ENCODE measurements at places on chromosomes 7 and 10.

DNA sequence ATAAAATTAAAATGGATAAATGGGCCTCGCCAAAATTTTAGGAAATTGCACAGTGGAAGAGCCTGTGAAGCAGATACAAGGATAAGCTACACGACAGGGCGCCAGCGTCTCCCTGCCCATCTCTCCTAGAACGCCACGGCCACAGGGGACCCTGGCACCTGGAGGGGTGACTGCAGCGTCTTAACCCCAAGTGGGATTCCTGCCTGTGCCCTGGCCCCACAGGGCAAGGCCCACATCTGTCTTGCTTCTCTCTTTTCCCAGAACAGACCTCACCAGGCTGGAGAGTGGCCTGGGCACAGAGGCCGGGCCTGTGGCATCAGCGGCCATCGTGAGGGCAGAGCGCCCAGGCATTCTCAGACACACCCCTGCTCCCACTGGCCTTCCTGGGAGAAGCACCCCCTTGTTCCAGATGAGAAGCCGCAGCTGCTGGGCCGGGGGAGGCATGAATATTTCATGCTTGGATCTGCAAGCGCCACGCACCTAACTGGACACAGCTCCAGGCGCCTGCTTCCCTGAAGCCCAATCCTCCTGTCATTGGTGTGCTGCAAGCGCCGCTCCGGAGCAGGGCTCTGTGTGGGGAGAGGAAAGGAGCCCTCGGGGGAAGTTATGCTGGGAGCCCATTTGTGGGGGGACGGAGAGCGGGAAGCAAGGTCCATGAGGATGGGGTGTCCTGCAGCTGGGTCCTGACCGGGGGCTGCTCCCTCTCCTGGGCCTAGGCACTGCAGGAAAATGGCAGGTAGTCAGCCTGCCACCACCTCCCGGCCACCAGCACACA is 153.5 kb downstream of the ELFN1 start:
- DNase-seq: no peak

DNA sequence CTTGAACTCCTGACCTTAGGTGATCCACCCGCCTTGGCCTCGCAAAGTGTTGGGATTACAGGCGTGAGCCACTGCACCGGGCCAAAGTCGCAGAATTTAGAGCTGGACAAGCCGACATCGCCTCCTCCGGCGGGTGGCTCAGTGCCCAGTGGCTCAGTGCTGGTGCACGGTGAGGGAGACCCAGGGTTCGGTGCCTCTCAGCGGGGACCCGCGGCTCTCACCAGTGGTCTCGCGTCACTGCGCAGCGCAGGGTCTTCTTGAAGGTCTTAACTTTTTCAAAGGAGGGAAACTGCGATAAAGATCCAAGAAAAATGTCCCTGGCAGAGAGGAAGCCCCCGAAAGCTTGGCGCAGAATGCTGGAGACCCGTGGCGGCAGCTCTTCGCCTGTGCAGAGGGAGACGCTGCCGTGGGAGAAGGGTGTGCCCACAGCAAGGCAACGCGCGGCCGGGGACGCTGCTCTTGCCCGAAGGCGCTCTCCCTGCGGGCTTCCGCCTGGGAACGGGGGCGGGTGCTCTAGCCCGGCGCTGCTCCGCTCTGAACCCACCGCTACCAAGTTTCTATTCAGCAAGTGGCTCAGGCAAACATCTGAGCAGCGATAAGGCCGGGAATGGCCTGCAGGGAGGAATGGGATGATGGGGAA is 324.3 kb downstream of the DNAJB6 start:
- no peak for DNase-seq

DNA sequence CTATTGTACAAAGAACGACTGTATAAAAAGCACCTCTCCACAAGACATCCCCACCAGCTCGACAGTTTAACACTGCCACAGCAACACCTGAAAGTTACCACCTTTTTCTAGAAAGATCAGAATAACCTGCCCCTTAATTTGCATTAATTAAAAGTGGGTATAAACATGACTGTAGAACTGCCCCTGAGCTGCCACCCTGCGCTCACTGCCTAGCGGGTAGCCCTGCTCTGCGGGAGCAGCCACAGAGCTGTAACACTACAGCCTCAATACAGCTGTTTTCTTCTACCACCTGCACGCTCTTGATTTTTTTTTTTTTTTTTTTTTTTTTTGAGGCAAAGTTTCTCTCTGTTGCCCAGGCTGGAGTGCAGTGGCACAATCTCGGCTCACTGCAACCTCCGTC is 140.9 kb downstream of the PARD3 start:
- DNase-seq: no peak

DNA sequence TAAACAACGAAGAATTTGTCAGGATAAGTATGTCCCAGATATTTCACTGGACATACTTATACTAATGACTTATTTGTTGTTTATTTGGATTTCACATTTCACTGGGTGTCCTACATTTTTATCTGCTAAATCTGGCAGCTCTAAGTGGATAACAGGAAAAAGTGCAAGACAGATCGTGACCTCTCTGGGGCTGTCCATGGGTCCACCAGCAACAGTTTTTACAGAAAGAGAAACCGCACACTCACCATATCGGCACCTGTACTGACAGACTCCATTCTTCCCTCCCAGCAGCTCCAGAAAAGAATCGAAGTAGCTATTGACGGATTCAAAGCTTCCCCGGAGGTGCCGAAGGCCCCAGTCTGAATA is 393 bp downstream of the PLA2G12B start:
- no peak for DNase-seq

GRCh38 chr7:82549616-82550285 is 106.2 kb upstream of the CACNA2D1 start:
- no peak for DNase-seq

GRCh38 chr7:95922191-95922590 is 149.8 kb downstream of the DYNC1I1 start:
- no peak for DNase-seq

DNA sequence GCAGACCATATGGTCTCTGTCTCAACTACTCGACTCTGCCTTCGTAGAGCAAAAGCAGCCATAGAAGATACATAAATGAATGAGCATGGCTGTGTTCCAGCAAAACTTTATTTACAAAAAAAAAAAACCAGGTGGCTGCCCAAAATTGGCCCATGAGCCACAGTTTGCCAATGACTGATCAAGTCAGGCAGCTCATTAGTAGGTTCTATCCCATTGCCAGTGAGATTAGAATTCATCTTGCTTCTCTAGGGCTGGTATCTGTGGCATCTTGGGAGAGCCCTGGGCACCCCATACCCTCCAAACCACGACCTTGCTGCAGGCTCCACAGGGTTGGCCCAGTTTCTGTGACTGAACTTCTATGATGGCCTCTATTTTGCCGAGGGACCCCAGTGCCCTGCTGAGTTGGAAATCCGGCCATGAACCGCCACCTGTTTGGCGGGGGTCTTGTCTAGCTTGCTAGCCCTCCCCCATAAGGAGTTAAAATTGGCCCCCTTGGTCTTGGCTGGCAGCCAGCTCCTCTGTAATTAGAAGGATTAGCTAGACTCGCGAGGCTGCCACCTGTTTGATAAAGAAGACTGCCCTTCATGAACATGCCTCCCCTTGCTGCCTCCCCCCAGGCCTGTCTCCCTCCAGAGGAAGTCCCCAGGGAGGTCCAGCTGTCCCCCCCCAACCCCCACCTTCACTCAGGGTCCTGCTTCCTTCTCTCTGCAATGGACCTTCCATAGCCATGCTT is 83.9 kb downstream of the CHN2 start:
- DNase-seq: no peak

DNA sequence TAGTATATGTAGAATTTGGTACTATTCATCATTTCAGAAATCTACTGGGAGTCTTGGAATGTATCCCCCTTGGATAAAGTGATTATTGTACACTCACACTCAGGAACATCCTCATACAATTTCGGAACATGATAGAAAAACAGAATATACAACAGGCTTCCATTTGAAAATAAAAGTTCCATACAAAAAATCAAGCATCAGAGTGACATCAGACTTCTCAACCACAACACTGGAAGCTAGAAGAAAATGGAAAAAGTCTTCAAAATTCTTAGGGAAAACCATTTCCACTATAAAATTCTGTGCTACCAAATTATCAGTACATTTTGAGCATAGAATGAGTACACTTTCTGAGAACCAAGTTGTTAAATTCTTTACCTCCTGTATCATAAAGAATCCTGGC is 8.8 kb downstream of the LYZL1 start:
- DNase-seq: no peak

DNA sequence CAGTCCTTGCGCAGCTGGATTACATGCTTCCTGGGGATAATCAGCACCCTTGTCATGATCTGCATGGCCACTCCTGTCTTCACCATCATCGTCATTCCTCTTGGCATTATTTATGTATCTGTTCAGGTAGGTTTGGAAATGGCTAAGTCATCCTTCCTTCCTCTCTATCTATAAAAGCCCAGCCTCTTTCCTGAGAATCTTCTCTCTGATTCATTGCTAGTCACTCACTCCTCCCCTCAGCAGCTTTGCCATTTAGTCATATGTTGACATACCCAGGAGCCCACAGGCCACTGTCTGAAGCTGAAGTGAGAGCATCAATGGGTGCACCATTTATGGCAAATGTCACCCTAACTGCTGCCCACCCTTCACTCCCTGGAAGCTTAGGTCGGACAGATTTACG is 52.0 kb downstream of the ABCC2 start:
- DNase-seq: no peak

- DNase-seq: no peak
Measured at GRCh38 chr7:5678295-5679047, 103.0 kb downstream of the RNF216 start.

DNA sequence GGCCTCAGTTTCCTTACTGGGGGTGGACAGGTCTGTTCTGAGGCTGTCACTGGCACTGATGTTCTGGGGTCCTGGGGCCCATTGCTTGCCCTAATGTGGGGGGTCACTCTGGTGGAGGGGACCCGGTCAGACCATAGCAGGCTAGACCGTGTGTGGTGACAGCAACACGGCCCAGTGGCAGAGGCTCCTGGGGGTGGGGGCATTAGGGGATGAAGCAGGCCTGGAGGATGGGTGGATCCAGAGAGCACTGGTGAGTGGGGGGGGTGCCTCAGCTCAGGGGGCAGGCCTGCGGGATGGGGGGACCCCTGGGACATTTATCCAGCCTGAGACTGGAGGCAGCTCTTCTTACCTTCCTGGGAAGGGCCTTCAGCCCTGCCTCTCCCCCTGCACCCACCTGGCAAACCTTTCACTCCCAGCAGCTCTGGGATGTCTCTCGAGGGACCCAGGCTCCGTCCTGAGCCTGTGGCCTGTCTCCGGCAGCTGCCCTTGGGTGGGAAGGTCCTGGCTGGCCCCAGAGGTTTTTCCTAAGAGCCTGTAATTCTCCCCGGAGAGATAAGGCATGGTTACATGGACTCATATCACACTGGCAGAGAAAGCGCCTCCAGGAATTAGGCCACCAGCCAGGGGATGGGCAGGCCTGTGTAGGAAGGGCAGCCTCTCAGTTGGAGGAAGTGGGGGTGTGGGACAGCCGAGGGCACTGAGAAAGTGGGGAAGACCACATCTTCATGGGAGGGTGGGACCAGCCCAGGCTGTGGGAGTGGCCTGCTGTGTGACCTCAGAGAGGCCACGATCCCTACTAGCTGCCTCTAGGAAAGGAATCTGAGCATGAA is 147.7 kb downstream of the UBE2H start:
- no peak for DNase-seq

DNA sequence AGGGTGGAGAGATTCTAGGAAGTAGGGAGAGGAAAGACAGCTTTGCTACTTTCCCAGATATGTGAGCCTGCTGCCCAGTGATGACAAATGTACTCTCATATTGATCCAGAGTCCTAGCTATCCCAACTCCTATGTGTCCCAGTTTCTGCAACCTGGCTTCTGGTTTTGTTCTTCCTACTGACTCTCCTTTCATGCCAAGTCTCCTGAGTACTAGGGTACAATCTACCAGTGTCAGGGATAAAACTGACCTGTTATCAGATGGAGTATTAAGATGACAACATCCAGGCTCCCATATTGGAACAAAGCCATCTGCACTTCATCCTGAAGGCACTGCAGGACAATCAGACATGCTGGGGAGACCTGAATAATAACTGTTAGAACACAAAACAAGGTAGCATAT is 233.7 kb upstream of the PHYHIPL start:
- DNase-seq: no peak

- DNase-seq: no peak
Measured at GRCh38 chr7:81664304-81664703, 105.5 kb downstream of the HGF start.

GRCh38 chr7:135664046-135664589 is 1.8 kb downstream of the STMP1 start:
- DNase-seq: no peak

GRCh38 chr7:137772748-137773147 is 74.0 kb downstream of the DGKI start:
- no peak for DNase-seq

- DNase-seq: no peak
Measured at GRCh38 chr7:7761340-7761973, 43.0 kb upstream of the RPA3 start.

DNA sequence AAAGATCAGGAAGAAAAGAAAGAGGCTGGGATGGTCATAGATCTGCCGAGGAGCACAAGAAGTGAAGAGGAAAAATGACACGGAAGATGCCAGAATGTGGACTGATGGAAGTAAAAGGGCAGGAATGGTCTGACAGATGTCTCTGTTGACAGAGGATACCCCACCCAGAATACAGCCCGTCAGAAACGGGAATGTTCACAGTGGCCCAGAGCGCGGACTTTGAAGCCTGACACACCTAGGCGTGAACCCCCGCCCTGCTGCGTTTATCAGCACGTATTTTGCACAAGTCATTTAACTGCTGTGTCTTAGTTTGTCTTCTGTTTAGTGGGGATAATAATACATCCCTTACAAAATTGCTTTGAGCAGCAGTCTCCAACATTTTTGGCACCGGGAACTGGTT is 27.1 kb downstream of the AKR1B1 start:
- no peak for DNase-seq

DNA sequence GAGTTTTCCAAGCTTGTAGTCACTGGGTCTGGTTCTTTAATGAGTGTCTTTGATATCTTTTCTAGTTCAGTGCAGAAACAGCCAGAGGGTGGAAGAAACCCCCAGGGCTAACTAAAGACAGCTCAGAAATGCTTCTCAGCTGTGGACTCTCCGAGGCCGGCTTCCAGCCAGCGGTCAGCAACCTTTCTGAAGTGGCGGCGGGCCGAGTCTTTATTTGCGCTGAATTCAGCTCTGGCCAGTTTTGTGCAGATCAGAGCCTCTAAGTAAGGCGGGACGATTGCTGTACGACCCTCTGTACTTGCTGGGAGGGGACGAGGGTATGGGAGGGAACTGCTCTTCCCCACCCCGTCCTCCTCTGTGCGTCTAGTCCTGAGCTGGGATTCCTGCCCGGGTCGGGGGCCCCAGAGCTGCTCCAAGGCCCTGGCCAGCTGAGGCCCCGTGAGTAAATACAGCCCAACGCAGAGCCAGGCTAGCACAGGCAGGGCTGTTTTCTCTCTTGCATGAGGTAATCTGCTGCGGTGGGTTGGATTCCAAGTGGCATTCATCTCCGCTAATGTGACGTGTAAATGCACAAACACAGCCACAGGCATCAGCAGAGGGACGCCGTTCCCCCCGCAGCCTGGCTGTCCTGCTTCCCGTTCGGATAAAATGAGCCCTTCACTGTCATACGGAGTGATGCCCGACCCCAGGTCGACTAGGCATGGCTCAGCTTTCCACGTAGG is 159.8 kb downstream of the PIP4K2A start:
- DNase-seq: no peak

GRCh38 chr7:34133356-34133982 is 228.1 kb downstream of the BMPER start:
- no peak for DNase-seq

All from stimulated activated CD8-positive, alpha-beta memory T cell treated with anti-CD3 and anti-CD28 coated beads, Interleukin-15, amount 100 ng/mL, for 1 hour (primary cell).